CD8-positive, alpha-beta T cell (primary cell): ENCODE measurements at places on chromosomes 6 and 20. TPM values are rescaled to one million over a fixed set of nuclear protein-coding genes. Genes with fewer than 3 reads are reported as not detected.

GRCh38 chr6:92892626-92893170 is 526.7 kb downstream of the EPHA7 start:
- DNase-seq, result no peak

DNA sequence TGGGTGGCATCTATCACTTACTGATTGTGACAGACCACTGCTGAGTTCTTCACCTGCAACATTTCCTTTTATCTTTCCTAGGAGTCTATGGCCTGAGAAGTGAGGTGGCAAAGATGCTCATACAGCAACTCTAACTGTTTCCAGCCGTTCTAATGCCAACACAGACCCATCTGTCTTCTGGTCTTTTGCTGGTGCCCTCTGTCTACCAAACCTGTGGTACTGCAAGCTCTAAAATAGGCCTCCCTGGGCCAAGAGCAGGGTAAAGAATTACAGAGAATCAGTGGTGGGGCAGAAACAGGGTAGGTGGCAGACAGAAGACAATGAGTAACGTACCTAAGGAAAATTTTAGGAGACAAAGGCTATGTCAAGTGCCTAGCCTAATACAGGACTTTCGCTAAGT is 611.0 kb upstream of the FLRT3 start:
- DNase-seq, result no peak

- DNase-seq, result no peak
These were observed 43.2 kb downstream of the LY86 start for GRCh38 chr6:6631534-6632276.

DNA sequence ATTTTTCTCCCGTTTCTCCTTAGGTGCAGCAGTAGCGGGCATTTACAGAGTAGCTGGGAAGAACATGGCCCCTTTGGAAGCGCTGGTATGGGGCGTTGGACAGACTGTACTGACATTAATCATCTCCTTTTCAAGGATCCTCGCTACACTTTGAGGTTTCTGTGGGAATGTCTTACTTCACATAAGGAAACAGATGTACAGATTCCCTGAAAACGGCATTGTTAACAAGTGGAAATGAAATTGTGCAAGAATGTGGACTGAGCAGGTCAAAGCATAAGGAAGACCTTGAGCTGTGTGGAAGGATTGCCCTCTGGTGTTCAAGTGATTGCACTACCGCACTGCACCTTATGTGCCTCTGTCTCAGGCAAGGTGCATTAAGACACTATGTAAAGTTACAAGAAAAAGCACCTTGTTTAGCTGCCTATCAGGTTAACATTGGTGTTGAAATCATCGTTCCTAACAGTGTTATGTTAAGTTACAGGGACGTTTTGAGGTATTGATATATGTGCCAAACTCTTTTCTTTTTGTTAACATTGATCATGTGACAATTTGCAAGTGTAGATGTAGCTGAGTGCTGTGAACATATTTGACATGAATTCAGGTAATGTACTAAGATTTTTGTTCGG is 38.0 kb downstream of the TMEM170B start:
- DNase-seq, result peak; percentile 41

The MCCD1 gene
- not detected for total RNA-seq

DNA sequence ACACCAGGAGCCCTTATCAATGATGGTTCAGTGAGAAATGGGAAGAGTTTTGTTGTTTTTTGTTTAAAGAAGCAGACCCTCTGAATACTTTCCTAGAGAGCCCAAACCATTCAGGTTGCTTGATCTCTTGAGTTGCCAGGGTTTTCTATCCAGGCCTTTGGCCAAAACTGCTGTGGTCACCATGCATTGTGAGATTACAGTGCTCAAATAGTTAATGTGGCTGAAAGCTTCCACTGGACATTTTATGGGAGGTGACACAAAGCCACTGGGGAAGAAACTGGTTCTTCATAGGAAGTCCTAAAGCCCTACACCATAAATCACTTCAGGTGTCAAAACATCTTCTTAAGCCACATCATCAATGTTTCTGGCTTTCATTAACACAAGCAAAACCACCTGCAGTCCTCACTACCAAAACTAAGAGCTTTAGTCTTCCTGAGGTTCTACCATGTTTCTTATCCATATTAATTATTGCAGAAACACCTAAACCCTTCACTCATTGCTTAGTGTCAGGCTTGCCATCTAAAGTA is 101.6 kb downstream of the IBTK start:
- no peak for DNase-seq

GRCh38 chr20:32510601-32511357 is 74.4 kb downstream of the NOL4L start:
- DNase-seq, result peak; percentile 28

DNA sequence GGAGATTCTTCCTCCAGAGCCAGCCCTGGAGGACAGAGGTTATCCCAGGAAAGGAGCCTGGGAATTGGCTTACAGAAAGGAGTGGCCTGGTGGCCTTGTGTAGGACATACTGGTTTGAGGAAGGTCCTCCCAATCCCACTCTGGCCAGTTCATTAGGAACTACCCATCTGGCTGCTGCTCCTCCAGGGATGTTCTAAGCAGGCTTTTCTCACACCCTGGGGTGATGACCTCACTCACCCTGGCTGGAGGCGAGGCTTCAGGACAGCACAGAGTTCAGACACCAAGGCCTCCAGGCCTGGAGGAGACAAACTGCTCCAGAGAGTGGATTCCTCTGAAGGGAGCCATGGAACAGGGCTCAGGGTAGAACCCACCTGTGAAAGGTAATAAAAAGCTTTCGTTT is 8.9 kb downstream of the GNMT start:
- DNase-seq, result no peak

- no peak for DNase-seq
These were observed 194.6 kb upstream of the CITED2 start for GRCh38 chr6:139568956-139569538.

GRCh38 chr6:158552796-158553138 is 7.1 kb upstream of the TMEM181 start:
- no peak for DNase-seq

The C20orf141 gene
- not detected for total RNA-seq

GRCh38 chr6:155259204-155259603 is 4.6 kb upstream of the CLDN20 start:
- DNase-seq, result no peak

DNA sequence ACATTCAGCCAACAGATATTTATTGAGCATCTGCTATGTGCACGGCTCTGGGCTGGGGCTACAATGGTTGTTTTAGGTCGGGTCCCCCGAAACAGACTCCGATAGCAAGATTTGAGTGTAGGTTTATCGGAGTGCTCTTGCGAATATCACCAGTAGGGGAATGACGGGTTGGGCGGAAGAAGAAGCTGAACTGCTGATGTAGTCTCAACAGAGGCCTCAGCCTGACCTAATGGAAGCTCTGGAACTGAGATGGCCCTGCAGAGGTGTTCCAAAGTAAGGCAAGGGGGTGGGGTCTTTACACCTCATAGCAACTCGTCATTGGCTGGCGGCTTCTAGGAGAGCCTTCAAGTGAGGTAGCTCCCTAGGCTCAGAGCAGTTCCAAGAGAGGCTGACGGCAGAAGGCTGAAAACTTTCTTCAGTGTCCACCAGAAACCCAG is 1.1 kb downstream of the L3MBTL1 start:
- DNase-seq, result no peak

- no peak for DNase-seq
These were observed 63.9 kb downstream of the CHMP4B start for GRCh38 chr20:33875055-33875454.

DNA sequence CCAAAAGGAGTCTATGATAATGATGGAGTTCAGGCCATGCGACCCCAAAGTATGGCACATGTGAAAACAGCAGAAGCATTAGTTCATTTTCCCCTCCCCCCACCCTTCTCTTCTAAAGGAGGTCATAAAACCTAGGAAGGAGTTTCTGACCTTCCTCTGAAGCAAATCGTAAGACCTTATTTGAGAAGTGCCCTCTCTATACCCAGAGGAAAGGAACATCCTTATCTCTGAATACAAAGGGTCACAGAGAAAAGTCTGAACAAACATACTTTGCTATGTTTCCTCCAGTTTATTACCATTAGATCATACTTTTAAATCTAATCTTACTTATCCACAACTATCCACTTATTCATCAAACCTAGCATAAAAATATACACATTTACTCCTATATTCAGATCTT is 48.6 kb downstream of the SLX4IP start:
- no peak for DNase-seq

The COL20A1 gene
- total RNA-seq, result 0.22 TPM

- DNase-seq, result no peak
These were observed 92.9 kb downstream of the ZMYND8 start for GRCh38 chr20:47263465-47264084.

- DNase-seq, result no peak
These were observed 657.5 kb upstream of the GJE1 start for GRCh38 chr6:141475259-141475658.

GRCh38 chr6:21107796-21108195 is 485.8 kb upstream of the SOX4 start:
- no peak for DNase-seq

The SOBP gene
- total RNA-seq, result 0.44 TPM

DNA sequence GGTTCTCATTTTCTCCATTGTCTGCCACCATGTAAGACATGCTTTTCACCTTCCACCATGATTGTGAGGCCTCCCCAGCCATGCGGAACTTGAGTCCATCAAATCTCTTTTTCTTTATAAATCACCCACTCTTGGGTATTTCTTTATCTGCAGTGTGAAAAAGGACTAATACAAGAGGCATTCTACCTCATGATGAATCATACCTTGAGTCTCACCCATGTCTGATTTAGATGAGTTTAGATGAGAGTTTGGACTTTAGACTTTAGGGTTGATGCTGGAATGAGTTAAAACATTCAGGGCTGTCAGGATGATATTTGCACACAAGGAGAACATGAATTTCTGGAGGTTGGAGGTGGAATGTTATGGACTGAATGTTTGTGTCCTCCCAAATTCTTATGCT is 545.6 kb downstream of the C6orf118 start:
- DNase-seq, result no peak

DNA sequence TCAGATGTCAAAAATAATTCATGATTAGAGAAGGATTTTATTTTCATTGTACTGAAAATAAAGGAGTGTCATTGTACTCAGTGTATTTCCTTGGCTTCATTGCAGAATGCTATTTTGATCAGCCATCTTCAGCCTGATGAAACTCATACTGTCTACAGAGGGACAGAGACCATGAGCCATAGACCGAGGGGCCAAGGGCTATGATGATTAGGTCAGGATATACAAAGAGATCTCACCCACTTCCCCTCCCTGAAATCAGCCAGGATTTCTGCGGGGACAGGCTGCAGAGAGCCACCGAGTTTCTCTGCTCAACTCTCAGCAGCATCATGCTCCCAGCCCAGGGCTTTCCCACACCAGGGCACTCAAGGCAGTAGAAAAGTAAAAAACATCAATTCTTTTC is 47.0 kb downstream of the ALDH8A1 start:
- no peak for DNase-seq

DNA sequence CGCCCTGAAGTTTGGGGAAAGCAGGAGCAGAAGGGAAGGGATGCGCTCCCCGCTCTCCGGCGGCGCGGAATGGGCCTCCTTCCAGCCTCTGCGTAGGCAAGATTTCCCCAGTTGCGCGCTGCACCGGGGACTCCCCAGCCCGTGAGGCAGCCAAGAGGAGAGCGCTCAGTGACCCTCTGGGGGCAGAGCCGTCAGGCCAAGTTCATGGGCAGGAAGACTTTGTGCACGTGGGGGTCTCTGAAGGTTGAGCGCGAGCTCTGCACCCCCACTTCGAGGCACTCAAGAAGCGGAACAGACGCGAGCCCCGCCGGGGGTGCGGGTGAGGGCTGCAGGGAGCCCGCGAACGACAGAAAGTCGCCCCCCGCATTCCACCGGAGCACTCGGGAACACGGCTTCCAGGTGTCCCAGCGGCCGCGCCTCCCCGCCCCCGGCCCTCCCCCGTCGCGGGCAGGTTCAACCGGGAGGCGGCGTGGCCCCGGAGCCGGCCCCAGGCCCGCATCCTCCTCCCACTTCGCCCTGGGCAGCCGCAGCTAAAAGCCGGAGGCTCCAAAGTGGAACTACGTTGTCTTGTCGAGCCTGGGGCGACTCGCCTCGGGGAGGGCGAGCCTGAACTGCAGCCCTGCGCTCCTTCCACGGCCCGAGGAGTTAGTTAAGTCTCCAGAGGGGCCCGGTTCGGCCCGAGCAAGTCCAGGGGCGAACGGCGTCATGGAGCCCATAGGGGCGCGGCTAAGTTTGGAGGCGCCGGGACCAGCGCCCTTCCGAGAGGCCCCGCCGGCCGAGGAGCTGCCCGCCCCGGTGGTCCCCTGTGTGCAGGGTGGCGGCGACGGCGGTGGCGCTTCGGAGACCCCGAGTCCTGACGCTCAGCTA is at the start of gene PPP1R3G:
PPP1R3G (plus strand) TSS at position 561 of the 867 bp plus-strand sequence; CDS start at position 706, 145 bp downstream.
- DNase-seq, result no peak

DNA sequence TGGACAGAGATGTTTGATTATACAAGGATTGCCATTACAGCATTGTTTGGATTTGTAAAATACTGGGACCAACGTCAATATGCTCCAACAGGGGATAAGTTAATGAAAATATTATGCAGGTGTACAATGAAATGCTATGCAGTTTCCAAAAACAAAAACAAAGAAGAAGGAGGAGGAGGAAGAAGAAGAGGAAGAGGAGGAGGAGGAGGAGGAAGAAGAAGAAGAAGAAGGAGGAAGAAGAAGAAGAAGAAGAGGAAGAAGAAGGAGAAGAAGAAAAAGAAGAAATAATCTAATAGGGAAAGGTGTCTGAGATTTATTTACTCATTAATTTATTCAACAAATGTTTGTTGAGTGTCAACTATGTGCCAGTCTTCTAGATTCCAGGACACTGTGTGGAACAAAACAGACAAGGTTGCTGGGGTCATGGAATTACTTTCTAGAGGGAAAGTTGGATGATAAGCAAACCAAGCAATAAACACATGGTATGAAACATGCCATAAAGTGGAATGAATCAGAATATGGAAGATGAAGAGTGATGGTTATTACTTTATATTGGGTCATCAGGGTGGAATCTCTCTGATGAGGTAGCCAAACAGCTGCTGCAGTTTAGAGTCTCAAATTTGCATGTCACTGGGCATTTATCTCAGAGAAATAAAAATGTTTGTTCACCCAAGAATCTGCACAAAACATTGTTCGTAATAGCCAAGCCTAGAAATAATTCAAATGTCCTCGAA is 6.3 kb upstream of the TRIM27 start:
- DNase-seq, result no peak

- peak; percentile 68 for DNase-seq
These were observed 31.4 kb downstream of the PRDM1 start for GRCh38 chr6:106117579-106117978.

DNA sequence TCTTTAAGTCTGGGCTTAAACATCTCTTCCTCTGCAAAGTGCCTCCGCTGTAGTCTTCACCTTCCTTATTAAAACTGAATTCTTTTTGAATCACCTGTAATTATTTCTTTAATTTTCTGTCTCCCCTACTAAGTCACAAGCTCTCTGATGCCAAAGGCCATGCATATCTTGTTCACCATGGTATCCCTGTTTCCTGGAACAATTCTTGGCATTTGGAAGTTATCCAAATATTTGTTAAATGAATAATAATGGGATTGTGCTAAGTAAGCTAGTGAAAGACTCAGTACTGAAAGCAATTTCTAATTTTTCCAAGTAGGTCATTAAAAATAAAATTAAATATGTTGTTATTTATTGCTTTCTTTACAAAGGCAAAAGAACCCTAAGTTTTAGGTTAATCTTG is 12.2 kb downstream of the SNAP91 start:
- no peak for DNase-seq

The B3GAT2 gene
- total RNA-seq, result 0.05 TPM

GRCh38 chr6:150770637-150771036 is 94.9 kb upstream of the MTHFD1L start:
- no peak for DNase-seq

GRCh38 chr6:65064844-65065243 is 642.2 kb downstream of the EYS start:
- no peak for DNase-seq
